ENCODE measurements at places on chromosomes 3 and 15. TPM values are rescaled to one million over a fixed set of nuclear protein-coding genes. Genes with fewer than 3 reads are reported as not detected.

DNA sequence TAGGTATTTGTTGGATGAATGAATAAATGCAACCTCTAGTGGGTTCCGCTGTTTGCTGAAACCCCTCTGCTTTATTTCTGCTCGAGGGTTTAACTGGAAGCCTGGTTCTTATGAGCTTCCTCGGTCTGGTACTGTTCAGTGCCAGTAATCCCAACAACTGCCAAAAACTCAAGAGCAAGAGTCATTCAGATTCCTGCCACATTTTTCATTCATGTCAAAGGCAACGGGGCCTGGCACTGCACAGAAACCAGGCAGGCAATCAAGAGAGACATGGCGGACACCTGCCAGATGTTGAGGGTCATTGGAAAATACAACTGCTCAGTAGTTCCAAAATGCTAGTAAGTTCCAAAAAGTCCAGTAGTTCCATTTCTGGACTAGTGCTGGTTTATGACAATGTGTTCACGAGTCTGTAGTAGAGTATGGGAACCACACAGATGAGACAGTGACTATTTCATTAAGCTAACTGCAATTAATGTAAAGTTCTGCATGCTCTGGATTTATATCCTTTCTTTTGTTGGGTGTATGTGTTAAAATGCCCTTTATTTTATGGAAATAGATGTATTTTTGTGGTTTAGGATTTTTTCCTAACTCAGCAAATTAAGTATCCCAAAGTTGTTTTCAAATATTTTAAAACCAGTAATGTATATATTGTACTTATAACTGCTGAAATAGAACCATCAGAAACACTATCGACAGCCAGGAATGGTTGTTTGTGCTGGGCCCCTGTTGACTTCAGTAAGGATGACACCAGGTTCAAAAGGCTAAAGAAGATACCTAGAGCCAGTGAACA is 22.7 kb upstream of the TMEM41A start:
- no peak for DNase-seq

DNA sequence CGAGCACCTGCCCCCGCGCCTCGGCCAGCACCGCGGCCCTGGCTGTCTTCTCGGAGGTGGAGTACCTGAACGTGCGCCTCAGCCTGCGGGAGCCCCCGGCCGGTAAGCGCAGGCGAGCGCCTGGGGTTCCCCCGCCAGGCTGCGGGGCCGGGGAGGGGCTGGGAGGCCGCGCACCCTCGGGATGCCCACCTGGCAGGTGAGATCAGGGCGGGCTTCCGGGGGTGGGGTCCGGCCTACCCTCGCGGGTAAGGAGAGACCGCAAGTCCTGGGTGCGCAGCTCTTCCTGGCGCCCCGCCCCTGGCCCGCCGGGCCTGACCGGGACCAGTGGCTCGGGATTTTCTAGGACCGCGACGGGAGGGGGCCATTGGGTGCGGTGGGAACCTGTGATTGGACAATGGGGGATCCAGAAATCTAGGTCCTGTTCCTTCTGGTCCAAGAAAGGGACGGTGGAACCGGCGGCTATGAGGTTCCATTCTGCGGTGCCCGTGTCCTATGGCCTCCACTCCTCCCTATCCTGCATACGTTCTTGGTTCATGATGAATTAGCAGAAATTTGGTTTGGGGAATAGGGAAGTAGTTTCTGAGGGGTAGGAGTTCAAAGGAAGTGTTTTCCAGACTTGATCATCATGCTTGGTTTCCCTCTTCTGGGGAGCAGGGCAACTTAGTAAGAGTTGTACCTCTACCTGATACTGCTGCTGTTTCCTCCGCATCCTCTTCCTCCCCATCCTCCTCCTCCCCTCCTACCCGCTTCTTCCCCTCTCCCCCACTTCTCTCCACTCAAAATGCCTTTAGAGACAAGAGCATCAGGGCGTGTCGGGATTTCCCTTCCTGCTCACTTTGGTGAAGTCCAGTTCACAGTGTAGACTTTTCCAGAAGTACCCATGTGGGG is 808 bp downstream of the ARRDC4 start:
- DNase-seq = peak; percentile 7

- DNase-seq = no peak
Measured at GRCh38 chr3:72238010-72238691, 453.2 kb upstream of the PROK2 start.

- DNase-seq = no peak
Measured at GRCh38 chr15:68203486-68203885, 1.6 kb downstream of the CALML4 start.

The TIGIT gene
- total RNA-seq = not detected

The RASGRF1 gene
- 4.5 TPM for total RNA-seq

All from frontal cortex (tissue), 4 donors.